ENCODE measurements at places on chromosomes 6 and 20.

DNA sequence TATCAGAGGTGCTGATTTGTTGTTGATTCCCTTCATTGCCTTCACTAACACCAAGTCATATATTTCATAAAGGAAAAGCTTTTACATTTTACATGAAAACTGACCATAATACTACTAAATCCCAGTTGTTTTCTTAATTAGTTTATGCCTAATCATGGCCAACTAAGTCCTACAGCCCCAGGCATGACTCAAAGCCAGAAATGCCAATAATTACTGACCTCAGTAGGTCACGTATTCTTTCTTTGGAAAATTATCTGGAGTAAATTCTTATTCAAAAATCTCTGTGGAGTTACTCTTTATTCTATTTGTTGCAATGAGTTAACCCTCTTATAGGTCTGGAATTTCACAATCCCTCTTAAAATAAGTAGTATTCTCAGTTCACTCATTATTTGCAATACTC is 13.5 kb upstream of the MYB start:
- no peak for DNase-seq

GRCh38 chr20:49308875-49309274 is 31.0 kb upstream of the ZNFX1 start:
- DNase-seq: no peak

DNA sequence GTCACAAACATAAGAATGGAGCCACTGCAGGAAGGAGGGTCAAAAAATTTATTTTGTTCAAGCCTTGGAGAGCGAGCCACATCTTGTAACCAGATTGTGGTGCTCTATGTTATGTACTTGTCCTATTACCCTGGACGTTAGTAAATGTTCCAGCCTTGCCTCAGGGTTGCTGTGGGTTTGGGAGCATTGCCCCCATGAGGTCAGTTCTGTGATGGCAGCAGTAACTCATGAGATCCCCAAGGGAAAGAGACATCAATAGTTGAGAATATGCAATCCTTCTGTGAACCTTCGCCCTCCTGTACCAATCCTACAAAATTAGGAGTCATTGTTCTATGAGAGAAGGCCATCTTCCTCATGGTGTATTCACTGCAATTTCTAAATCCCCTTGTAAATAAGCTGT is 16.4 kb upstream of the CFAP206 start:
- DNase-seq: peak; percentile 29

DNA sequence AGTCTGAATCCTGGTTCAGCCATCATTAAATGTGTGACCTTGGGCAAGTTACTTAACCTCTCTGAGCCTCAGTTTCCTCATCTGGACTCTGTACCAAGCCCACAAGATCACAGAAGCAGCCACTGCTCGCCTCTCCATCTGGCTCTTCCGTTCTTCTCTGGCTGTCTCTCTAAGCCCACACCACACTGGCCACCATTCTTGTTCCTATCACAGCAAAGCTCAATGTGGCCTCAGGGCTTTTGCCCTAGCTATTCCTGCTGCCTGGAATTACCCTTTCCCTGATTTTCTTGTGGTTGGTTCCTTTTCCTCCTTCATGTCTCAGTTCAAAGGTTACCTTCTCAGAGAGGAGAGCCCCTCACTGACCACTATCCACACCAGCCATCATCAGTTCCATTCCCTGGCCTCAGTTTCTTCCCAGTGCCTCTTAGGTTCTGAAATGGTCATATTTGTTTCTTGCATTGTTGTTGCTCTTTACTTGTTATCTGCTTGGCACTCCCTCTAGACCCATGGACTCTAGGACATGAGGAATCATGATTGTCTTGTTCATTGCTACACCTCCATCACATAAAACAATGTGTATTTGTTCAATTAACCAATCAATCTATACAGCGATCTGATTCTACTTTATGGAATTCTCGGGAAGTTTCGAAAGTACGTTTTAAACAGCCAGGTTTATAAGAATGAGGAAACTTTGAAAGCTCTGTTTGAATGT is 56.5 kb upstream of the PTPN1 start:
- DNase-seq: no peak

- DNase-seq: peak; percentile 45
These were observed 187.2 kb downstream of the TFAP2C start for GRCh38 chr20:56816349-56816748.

DNA sequence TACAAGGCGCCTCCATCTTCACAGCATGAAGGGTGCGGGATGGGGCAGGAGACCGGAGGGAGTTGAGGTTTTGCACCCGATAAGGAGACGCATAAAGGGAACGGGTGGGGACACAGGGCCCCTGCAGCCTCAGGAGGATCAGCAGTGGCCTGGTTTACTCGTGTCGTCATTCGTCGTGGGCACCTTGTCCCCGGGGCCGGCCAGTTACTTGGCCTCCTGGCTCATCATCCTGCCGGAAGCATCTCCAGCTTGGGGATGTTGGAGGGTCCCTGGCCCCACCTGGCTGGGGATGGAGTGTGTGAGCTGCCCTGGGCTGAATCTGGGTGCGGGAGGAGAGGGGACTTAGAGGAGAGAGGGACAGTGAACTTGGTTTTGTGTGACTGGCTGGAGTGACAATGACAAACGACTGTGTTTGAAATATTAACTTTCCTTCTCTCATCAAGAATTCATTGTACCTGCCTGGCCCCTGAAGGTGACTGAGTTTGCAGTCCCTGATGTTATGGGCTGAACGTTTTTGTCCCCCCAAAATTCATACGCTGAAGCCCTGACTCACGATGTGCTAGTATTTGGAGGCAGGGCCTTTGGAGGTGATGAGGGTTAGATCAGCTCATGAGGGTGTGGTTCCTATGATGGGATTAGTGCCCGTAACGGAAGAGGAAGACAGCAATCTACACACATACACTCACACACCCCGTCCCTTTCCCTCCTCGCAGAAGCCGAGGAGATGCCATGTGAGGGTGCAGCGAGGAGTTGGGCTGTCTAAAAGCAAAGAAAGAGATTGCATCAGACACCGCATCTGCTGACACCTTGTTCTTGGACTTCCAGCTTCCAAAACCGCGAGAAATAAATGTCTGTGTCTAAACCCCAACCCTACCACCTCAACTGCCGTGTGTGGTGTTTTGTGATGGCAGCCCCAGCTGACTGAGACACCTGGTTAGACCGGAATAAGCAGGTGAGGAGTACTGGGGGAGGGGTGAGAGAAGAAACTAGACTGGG is 65.0 kb upstream of the MAP3K4 start:
- DNase-seq: no peak

DNA sequence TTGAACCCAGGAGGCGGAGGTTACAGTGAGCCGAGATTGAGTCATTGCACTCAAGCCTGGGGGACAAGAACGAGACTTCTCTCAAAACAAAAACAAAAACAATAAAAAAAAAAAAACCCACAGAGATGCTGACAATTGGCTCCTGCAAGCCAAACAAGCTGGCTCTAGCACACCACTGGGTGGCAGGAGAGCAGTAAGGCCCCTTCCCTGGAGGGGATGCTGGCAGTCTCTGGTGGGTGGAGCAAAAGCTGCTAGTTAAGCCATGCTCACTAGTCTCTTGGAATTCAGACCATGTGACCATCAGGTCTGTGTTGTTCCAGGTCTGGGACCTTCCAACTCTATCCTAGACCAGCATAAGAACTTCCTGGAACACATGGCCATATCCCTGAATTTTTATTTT is 18.9 kb upstream of the DSN1 start:
- DNase-seq: peak; percentile 61

DNA sequence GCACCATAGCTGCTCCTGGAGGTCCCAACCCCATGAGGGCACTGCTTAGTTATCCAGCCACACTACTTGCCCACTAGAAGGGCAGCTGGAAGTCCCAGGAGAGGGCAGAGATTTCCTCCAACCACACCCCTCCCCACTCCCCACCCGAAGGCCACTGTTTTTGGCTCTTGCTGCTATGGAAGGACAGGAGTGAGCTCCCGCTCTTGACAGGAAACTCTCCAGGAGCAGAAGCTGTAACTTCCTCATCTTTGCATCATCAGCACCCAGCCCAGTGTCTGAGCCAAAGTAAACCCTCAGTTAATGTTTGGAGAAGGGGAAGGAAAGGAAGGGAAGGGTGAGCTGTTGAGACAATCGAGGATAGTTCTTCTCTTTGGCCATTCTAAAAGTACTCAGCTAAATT is 120.7 kb downstream of the MTFR2 start:
- no peak for DNase-seq

GRCh38 chr20:4026093-4026601 is 10.8 kb upstream of the RNF24 start:
- DNase-seq: peak; percentile 78

- DNase-seq: no peak
These were observed 115.3 kb upstream of the MRPS10 start for GRCh38 chr6:42332916-42333315.

- no peak for DNase-seq
These were observed 1008.4 kb downstream of the PHF3 start for GRCh38 chr6:64644024-64644423.

- DNase-seq: no peak
These were observed 14.8 kb downstream of the PLAGL2 start for GRCh38 chr20:32192698-32193097.

- no peak for DNase-seq
These were observed 39.0 kb upstream of the ANGPT4 start for GRCh38 chr20:955111-955510.

GRCh38 chr6:53796791-53797190 is 2.0 kb downstream of the LRRC1 start:
- DNase-seq: no peak

DNA sequence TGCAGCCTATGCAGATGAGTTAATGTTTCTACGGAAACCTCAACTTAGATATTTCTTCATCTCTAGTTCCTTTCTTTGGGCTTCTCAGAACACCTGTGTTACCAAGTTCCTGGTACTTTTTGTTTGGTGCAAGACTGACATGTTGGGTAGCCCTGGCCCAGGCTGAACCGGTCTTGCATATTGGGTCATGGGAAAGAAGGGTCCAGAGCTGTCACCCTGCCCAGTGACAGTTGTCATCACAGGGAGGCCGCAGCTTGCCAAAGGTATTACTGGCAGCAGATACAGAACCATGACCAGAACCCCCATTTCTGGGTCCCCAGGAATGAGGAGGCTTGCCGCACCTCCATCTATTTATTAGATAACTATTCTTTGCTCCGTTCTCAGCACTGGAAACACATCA is 40.2 kb downstream of the PDYN start:
- DNase-seq: no peak

DNA sequence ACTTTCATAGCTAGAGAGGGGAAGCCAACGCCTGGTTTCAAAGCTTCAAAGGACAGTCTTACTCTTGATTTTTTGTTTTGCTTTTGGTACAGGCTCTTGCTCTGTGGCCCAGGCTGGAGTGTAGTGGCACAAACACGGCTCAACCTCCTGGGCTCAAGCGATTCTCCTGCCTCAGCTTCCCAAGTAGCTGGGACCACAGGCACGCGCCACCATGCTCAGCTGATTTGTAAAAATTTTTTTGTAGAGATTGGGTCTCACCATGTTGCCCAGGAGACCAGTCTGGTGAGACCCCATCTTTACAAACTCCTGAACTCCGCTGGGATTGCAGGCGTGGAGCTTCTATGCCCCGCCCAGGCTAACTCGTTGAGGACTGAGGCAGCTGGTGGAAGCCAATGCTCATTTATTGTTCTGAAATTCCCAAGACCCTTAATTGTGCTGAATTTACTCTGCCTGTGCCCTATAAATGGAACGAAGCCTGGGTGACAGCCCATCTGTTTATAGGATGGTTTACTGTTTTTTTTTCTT is 18.0 kb downstream of the SRSF3 start:
- no peak for DNase-seq

- DNase-seq: peak; percentile 12
These were observed 101.8 kb downstream of the PREP start for GRCh38 chr6:105301072-105301503.

- no peak for DNase-seq
These were observed 14.9 kb downstream of the IL17A start for GRCh38 chr6:52201046-52201445.

DNA sequence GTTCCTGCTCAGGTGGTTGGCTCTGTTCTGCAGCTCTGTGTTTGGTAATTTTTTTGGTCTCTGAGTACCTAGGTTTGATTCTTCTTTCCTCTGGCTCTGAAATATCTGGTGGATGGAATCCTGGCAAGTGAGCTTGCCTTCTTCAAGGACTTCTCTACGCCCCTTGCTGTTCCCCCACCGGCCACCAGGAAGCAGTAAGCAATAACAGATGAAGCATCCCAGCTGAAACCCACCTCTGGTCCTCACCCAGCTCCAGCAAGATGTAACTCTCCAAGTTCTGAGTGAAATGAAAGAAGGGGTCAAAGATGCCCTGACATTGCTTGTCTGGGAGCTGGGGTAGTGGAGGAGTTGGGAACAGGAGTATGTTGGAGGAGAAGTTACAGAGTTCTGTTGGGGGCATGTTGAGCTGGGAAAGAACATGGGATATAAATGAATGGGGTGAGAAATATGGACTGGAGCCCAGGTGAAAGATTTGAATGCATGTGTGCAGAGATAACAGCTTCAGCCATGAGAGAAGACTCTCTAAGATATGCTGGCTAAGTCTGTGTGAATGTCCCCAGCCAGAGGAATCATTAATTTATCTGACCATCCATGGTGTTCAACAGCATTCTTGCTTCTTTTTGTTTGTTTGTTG is 51.3 kb upstream of the GLP1R start:
- no peak for DNase-seq

GRCh38 chr6:107931894-107932293 is 26.1 kb downstream of the SEC63 start:
- no peak for DNase-seq

GRCh38 chr6:151690303-151690702 is 117.2 kb upstream of the ESR1 start:
- DNase-seq: peak; percentile 47

DNA sequence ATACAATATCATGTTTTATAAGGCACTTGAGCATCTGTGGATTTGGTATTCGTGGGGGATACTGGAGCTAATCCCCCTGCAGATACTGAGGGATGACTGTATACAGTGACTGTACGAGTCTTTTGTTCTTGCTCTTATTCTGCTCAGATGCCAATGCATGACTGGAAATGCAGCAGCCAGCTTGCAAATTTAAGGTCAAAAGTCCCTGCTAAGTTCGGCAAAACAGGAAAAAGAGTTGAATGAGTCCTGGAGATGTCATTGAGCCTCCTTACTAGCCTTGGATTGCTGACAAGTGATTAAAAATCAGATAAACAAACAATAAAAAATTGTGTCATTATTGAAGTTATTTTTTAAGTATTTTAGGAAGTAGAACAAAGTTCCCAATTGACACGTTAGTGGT is 599.3 kb upstream of the IMPG1 start:
- no peak for DNase-seq

- DNase-seq: no peak
These were observed 11.1 kb upstream of the HLA-DQB2 start for GRCh38 chr6:32774426-32774825.

DNA sequence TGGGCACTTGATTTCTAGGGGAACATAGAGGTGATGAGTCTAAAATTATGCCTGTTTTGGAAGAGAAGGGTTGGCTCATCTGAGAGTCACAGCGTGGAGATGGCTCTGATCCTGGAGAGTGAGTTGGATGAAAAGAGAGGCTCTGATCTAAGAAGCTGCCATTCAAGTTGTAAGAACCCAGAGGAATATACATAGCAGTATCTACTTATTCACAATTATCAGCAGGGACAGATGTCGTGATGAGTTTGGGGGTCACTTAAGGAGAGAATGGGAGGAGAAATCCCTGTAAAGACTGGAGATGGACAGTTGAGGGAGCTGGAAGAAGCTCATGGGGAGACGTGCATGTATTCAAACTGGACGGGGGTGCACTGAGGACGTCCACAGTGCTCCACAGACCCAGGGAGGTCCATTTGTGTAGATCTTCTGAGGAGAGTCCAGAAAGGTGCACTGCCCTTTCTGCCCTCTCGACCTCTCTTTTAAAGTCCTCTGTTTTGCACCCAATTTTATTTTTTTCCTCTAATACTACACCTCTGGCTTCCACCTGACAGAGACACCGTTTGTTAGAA is 124.7 kb upstream of the SSTR4 start:
- DNase-seq: no peak

- DNase-seq: peak; percentile 77
These were observed 10.4 kb downstream of the MRPL14 start for GRCh38 chr6:44116641-44117382.

GRCh38 chr6:117371492-117371891 is 54.2 kb downstream of the ROS1 start:
- no peak for DNase-seq
